ENCODE measurements at places on chromosomes 12 and 14.

DNA sequence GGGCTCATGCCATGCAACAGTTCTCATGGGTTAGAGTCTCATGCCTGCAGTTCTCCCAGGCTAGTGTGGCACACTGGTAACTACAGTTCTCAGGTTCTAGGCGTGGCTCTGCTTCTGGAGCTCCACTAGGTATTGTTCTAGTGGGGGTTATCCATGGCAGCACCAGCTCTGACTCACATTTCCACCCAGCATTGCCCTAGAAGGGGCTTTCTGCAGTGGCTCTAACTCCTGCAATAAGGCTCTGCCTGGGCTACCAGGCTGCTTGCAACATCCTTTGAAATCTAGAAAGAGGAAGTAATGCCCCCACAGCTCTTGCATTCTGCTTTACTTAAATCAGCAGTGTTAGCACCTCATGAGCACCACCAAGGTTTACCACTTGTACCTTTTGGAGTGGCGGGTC lies 220.3 kb upstream of the ARID2 start:
- no peak for DNase-seq

DNA sequence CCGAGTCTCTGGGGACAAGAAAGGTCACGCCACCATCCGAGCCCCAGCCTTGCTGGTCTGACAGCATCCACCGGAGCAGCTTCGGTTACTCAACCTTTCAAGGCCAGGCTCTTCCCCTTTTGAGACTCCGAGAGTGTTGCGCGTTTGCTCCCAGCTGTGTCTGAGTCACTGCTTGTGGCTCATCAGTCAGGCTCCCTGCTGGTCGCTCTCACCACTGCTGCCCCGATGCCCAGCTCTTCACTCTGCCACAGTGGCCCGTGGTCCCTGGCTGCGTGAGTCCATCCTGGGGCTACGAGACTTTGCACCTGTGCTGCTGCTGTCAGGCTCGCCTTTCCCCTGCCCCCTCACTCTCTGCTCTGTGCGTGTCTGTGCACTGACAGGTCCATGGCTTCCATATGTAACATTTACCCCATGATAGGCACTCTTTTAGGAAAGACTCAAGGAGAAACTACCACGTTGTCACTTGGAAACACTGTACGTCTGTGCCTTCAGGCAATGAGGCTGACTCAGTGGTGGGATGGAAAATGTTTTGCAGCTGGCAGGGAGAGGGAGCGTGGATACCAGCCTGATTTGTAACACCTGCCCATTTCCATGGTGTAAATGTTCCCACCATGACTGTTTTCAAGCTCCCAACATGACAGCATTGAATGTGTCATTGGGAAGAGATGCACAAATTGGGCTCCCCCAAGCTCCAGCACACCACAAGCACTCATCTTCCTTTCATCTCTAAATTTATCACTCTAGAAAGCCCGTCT lies 350.7 kb downstream of the TMEM132D start:
- DNase-seq = no peak

DNA sequence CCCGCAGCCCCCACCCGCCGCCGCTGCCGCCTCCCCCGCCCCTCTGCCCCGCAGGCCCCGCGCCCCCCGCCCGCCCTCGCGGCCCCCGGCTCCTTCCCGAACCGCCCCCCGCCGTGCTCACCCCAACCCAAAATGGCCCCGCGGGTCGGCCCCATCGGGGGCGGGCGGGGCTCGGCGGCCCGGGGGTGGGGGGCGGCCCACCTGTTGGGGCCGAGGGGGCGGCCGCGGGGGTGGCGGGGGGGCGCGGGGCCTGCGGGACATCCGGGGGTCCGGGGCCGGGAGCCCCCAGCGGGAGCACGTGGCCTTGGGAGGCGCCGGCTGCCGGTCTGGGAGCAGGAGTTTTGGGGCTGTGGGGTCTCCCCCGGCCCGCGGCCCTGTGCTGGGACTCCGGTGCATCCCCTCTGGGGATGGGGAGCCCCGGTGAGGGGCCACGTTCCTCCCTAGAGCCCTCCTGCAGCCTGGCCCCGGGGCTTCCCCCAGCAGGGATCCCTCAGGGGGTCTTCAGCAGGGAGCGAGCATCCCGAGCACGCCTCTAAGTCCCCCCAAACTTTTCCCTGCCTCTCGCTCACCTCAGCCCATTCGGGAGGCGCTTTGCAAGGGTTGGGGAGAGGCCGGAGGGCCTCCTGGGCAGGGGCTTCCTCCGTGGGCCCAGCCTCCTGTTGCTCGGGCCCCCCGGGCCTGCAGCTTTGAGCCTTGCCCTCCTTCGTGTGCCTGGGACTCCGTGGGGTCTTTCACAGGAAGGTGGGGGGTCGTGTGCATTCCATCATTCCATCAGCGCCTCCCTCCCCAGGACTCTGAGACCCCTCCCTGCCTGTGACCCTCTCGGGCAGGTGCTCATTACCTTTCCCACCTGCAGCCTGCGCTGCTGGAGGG lies 710 bp downstream of the MTA1 start:
- no peak for DNase-seq

DNA sequence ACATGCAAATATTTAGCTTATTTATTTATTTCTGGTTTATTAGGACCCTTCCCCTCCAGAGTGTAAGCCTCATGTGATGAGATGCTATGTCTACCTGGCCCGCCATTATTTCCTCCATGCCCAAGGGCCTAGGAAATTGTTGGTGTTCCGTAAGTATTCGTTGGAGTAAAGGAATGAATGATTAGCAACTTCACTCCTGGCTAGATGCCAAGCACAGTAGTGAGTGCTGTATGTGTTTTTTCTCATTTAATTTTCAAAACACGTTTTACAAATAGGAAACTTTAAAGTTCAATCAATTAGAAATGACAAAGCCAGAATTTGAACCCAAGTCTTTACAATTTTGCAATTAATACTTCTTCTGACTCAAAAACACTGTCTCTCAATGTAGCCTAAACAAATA lies 253.8 kb downstream of the BCAT1 start:
- no peak for DNase-seq

DNA sequence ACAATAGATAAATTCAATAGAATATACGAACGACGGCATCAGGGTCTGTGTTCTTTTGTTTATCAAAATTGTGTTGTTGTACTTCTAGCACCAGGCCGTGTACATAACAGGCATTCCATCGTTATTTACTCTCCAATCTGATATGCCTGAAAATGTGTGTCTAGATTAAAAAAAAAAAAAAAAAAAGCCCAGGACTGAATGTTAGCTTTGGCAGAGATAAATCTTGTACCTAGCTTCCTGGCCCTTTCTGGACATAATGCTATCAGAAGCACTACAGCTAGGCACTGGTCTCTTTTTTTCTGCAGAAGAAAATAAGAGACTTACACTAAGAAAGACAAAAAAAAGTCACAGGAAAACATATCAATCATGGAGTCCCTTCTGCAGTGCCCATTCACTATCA lies 37.0 kb downstream of the CDKL1 start:
- DNase-seq = no peak

GRCh38 chr12:46585854-46586621 lies 213.5 kb upstream of the SLC38A2 start:
- DNase-seq = peak; percentile 75

- DNase-seq = no peak
These were observed 80.2 kb downstream of the ELK3 start for GRCh38 chr12:96274331-96274730.

GRCh38 chr12:115752913-115753726 lies 524.4 kb downstream of the MED13L start:
- DNase-seq = peak; percentile 35

GRCh38 chr14:106442857-106443256 lies 916.5 kb downstream of the TMEM121 start:
- no peak for DNase-seq

DNA sequence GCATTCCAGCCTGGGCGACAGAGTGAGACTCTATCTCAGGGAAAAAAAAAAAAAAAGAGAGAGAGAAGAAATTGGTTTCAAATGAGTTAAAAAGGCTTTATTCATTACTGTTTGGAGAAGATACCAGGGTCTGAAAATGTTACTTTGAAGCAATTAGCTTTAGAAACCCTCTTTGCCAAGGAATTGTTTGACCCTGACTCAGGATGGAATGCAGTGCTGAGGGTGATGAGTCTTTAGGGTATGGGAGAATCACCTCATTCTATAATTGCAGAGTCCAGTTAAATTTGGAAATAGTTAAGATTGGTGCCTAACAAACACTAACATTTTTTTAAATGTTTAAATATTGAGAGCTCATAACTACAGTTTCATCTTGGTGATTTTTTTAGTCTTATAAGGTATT lies 13.3 kb downstream of the RAP1B start:
- DNase-seq = no peak

- no peak for DNase-seq
These were observed 68.0 kb downstream of the GRIN2B start for GRCh38 chr12:13913371-13913770.

GRCh38 chr12:52984136-52984535 lies 22.1 kb upstream of the EIF4B start:
- DNase-seq = no peak

DNA sequence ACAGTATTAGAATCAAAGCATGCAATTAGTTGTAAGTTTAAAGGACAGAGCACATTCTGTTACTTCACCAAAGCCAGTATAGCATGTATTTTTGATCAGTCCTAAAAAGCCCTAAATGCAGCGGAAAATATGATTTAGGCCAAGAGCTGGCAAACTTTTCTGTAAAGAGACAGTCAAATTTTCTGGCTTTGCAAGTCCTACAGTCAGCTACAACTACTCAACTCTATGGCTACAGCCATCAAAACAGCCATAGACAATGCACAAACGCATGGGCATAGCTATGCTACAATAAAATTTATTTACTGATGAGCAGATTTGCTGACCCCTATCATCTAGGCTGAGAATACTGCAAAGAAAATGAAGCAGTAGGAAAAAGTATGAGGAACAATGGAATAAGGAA lies 52.9 kb downstream of the ATXN2 start:
- DNase-seq = no peak

DNA sequence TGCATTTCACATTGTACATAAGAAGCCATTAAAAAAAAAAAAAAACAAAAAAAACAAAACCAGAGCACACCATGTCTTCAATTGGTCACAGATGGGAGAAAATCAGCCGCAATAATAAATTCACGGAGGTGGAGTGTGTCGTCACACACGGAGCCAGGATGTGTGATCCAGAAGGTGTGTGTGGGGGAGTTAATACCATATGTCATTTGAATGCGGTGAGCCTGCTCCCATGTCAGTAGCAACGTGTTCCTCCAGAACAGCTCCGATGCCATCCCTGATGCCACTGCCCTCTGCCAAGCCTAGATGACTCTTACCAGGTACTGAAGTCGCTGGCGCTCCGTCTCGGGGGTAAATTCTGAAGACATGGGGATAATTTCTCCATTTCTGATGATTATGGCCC lies 197.8 kb downstream of the PPM1H start:
- DNase-seq = no peak

- no peak for DNase-seq
These were observed 193.7 kb upstream of the RTL1 start for GRCh38 chr14:101097109-101097793.

DNA sequence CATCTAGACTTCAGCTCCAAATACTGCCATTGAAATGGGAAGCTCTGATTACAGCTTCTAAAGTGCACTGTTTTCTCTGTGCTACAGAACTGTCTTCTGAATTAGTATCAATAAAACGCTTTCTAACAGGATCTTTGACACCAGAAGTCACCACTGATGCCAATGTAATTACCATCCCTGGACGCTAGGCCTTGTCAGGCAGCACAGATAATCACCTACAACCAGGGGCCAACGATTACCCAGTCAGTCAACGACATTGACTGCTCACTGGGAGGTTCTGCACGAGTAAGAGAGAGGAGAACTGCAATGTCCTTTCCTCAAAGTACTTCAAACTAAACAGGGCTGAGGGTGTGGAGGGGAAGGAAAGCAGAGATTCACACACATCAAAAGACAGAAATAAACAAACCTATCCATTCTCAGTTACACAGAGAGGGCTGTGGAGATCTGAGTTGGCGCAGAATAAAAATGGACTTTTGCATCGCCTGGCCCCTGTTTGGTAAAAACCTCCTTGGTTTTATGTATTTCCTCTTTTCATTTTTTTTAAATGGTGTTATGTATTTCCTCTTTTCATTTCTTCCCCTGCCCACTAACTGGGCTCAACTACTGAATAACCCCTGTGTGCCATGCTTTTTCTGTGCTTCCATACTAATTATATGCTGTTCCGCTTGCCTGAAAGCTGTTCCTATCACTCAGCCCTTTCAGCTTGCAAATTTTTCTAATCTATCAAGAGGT lies 492.2 kb downstream of the APAF1 start:
- no peak for DNase-seq

DNA sequence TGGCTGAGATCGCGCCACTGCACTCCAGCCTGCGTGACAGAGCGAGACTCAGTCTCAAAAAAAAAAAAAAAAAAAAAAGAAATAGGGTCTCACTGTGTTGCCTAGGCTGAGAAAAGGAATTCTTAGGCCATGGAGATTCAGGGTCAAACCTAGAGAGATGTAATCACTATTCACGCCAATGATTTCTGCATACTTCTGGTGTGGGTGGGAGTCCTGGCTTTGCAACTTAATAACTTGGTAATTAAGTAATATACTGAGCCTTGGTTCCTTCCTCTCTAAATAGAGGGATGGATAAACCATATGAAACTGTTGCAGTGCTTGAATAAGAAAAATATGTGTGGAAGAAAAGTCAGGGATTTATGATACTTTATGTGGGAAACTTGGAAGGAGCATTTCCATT lies 2.7 kb downstream of the ZNF410 start:
- no peak for DNase-seq

GRCh38 chr14:101810897-101811621 lies 49.5 kb downstream of the PPP2R5C start:
- no peak for DNase-seq

DNA sequence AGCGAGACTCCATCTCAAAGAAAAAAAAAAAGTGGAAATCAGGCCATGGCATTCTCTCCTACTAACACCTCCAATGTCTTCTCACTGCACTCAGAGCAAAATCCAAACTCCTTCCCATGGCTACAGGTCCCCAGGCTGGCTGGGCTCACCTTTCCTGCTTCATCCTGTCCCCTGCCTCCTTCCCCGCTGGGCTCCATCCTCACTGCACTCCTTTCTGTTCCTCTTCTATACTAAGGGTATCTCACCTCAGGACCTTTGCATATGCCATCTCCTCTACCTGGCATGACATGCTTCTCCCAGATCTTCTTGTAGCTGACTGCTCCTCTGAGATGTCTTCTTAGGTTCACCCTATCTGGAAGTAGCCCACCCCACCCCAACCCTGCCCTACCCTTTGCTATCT lies 111.1 kb downstream of the DPF3 start:
- DNase-seq = no peak

GRCh38 chr12:998020-998874 lies 7.2 kb downstream of the ERC1 start:
- no peak for DNase-seq

DNA sequence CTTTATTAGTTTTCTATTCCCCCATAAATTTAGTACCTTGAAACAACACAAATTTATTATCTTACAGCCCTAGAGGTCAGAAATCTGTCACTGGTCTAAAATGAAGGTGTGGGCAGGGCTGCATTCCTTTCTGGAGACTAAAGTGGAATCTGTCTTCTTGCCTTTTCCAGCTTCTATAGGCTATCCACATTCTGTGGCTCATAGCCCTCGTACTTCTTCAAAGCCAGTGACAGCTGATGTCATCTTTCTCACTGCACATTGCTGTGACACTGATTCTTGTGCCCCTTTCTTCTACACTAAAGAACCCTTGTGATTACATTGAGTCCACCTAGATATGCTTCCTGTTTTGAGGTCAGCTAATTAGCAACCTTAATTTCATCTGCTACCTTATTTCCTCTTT lies 23.2 kb upstream of the DCN start:
- DNase-seq = no peak

GRCh38 chr12:13559318-13559978 lies 362.9 kb downstream of the EMP1 start:
- no peak for DNase-seq
